PC-3 (cell line): ENCODE measurements at places on chromosomes 7 and 10. TPM values are rescaled to one million over a fixed set of nuclear protein-coding genes. Genes with fewer than 3 reads are reported as not detected.

GRCh38 chr7:91780521-91780920, 100.0 kb downstream of the MTERF1 start:
- DNase-seq, result no peak

- DNase-seq, result no peak
These were observed 17.1 kb downstream of the SFRP5 start for GRCh38 chr10:97754726-97755125.

DNA sequence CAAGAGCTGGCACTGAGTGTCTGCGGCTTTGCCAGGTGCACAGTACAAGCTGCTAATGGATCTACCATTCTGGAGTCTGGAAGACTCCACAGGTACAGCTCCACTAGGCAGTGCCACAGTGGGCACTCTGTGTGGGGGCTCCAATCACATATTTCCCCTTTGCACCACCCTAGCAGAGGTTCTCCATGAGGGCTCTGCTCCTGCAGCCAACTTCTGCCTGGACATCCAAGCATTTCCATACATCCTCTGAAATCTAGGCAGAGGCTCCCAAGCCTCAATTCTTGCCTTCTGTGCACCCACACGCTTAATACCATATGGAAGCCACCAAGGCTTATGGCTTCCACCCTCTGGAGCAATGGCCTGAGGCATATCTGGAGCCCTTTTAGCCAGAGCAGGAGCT, 29.2 kb downstream of the IQUB start:
- DNase-seq, result no peak

Gene FKBP14
- 9.0 and 10.1 TPM in 2 replicates for total RNA-seq

Gene GJD4
- total RNA-seq, result 0.33 and 0.58 TPM in 2 replicates

GRCh38 chr10:94607111-94607510, 61.5 kb downstream of the HELLS start:
- DNase-seq, result no peak

- DNase-seq, result no peak
These were observed 49.9 kb downstream of the CALN1 start for GRCh38 chr7:72362246-72362645.

DNA sequence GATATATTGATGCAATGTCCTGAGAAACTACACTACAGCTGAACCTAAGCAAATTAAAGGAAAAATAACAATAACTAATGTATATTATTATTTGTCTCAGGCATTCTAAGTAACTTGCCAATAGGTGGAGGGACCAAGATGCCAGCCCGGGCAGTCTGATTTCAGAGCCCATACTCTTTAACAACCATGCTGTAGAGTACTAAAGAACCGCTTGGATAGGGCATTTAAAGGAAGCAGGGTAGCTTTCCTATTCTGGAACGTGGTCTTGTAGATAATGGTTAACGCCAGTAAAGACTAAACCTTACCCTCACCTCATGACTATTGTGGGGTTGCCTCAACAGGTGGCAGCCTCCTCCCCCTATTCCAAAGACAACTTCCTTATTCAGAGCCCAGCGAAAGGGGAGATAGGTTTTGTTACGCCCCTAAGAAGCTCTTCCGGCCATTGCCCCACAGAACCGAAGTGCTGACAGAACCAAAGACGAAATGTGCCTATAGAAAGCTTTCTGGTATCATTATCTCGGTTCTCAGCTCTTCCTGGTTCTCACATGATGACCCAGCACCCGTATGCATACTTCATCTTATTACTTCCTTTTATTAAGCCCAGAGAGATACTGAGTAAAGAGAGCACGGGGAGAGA, 707 bp upstream of the C1GALT1 start:
- peak; percentile 20 for DNase-seq

Gene HECTD2
- 2.9 and 4.0 TPM in 2 replicates for total RNA-seq

- peak; percentile 54 for DNase-seq
These were observed 1.3 kb downstream of the CASP2 start for GRCh38 chr7:143289421-143289820.

DNA sequence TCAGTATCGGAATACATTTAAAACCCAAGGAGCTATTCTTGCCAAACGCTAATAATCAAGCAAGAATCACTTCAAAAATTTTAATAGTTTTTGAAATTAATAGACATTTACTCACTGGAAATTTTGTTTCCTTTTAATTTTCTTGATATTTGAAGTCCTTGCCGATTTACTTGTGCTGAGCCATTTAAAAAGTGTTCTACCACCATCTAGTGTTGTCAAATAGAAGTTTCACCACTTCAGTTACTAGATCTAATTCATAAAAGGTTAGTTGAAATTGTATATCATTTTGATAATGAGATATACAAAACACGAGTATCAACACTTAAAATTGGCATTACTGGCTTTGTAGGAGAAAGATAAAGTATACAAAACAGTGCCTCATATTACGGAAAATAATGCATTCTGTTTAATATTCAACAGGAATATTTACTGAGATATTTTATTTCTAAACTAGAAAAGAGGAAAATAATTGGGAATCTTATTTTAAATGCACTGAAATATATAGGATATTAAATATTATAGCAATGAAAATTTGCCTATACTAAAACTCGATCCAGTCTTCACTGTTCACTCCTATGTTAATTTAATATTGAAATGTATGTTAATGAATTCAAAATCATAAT, 664.8 kb upstream of the SEMA3D start:
- peak; percentile 51 for DNase-seq

Gene MET
- total RNA-seq, result 109 and 118 TPM in 2 replicates

DNA sequence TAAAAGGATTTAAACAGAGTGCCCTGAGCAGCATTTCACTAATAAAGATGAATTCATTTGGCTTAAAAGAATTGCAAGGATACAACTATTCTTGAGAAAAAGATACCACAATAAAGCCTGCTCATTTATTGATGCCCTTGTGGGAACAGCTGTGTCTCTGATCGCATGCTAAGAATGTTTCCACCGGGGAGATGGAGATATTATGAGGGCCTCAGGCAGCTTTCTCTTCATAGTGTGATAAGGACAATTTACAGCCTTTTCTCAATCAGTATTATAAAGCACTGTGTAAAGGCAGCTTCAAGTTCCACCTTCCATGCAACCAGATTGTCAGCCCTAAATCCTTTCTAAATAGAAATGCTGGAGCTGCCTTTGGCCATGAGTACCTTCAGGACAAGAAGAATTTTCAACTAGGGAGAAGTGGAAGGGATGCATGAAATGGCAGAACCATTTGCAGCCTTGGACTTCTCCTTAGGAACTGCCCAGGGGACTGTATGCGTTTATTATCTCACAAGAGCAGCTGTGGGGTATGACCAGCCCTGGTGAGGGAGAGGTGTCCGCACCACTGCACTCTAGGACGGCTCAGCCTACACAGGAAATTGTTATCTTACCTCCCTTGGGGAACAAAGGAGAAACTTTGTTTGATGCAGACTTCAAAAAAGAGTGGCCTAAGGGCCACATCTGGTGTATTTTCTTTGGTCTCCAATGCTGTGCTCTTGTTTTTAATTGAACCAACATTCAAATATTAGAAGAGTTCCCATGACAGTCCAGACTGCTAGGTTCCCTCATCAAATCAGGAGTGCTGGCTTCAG, 116.9 kb upstream of the PCGF5 start:
- no peak for DNase-seq

GRCh38 chr7:129676017-129676897, 64.7 kb downstream of the NRF1 start:
- no peak for DNase-seq

GRCh38 chr10:33494694-33495265, 160.3 kb upstream of the NRP1 start:
- no peak for DNase-seq

Gene SPDYE16
- total RNA-seq, result not detected in 2 replicates

- DNase-seq, result no peak
These were observed 107.4 kb downstream of the ZRANB1 start for GRCh38 chr10:125049216-125049881.

- no peak for DNase-seq
These were observed 32.1 kb downstream of the NRF1 start for GRCh38 chr7:129643550-129644170.

GRCh38 chr10:16905320-16905719, 88.1 kb upstream of the RSU1 start:
- DNase-seq, result no peak

Gene GPR26
- not detected in 2 replicates for total RNA-seq

DNA sequence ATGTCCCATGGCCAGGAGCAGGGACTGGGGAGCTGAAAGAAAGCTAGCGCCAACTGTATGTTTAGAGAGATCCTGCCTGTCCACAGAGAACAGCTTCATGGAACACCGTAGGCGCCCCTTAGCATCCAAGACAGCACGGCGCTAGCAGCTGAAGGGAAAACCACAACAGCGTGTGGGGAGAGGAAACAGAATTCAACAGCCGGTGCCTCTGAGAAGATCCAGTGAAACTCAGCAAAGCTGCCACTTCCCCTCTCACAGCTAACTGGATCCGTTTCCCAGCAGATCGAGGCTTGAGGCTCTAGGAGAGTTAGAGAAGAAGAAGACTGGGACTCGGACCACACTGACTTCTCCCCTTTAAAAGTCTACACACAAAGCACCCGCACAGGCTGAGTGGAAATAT, 145.0 kb downstream of the MAD1L1 start:
- no peak for DNase-seq

GRCh38 chr7:101720324-101720723, 91.2 kb upstream of the MYL10 start:
- DNase-seq, result no peak

Gene UBE2D1
- total RNA-seq, result 13.6 and 13.8 TPM in 2 replicates

DNA sequence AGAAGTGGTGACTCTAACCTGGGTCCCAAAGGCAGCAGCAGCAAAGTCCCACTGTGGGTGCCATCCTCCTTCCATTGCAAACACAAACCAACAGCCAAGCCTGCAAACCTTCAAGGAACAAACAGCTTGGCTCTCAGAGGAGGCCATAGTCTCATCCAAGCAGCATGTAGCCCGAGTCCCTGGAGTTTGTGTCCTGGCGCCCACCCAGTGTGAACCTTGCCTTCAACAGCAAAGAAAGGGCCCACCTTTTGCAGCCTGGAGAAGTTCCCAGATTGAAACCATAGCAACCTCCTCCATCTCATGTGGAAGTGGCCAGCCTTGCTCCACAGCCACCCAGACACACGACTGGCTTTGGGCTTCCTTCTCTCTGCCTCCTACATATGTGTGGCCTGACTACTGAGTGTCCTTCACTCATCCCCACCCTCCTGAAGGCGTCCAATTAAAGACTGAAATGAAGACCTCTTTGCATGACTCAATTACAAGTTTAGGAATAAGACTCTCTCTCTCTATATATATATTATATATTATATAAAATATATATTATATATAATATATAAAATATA, 106.1 kb downstream of the C10orf90 start:
- no peak for DNase-seq

Gene BEND7
- total RNA-seq, result 1.2 and 2.6 TPM in 2 replicates

DNA sequence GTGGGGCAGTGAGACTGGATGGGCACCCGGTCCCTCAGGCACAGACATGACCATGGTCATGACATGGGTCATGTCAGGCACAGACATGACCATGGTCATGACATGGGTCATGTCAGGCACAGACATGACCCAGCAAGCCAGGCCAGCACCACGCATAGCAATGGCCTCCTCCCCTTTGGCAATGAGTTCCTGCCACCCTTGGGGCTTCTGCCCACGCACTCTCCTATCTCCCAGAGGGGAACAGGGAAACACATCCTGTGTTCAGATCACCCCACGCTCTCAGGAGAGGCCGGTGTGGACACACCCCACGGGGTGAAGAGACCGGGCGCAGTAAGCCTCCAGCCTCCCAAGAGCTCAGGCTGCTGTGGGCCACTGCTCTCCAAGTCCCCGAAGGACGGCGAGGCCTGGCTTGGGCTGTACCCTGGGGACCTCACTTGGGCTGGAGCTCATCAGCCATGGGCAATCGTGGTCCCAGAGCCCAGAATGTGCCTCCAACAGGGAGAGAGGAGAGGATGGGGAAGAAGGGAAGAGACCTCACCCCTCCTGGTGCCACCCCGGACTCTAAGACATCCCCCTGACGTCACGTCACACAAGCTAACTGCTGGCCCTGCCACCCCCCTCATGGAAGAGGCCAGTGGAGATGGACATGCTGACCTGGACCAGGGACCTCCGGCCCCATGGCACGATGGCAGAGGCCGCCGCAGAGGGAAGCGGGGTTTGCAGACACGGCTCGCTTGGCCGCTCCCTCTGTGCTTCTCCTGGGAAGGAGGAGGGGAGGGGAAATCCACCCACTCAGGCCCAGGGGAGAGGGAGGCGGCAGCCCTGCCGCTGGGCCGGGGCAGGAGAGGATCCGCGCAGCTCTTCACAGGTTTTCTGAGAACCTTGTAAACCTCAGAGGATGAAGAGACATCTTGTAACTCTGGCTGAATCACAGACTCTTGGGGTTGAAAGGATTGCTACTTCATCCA, 269.6 kb downstream of the ELFN1 start:
- DNase-seq, result no peak

DNA sequence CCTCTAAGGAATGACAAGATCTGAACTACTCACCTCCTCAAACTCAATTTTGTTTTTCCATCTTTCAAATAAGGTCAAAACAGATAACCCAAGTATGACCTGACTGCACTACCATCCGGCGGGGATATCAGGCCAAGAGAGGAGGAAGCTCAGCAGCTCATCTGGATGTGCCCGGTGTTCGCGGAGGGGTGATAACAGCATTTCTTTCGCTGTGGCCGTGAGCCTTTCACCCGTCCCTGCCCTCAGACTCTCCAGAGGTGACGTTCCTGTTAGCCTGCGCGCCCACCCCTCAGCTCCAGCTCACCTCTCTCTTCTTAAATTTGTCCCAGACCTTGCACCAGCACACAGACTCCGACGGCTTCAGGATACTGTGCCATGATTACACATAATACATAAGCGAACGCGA, 526 bp downstream of the ZNF248 start:
- peak; percentile 62 for DNase-seq

Gene CXCL12
- total RNA-seq, result 0.12 and 0.47 TPM in 2 replicates

Gene PHYHIPL
- not detected in 2 replicates for total RNA-seq

DNA sequence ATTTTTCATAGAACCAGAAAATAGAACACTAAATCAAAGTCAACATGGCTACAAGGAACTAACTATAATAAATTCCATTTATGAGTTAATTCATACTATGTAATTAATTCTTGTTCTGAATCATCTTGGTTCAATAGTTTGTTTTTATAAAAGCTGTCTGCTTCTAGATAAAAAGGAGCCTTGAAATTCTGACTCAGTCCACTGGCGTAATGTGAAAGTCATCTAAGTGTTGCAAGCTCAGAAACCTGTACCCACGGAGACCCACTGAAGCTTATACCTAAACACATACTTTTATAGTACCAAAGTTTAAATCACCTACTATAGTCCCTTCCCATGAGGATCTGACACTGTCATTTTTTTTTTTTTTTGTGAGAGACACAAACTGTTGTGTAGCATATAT, 489.4 kb downstream of the SEMA3D start:
- peak; percentile 9 for DNase-seq

GRCh38 chr7:73831834-73832651, 1.2 kb downstream of the CLDN4 start:
- peak; percentile 87 for DNase-seq
